A549 (cell line): ENCODE measurements at places on chromosomes 6 and 20. TPM values are rescaled to one million over a fixed set of nuclear protein-coding genes. Genes with fewer than 3 reads are reported as not detected.

DNA sequence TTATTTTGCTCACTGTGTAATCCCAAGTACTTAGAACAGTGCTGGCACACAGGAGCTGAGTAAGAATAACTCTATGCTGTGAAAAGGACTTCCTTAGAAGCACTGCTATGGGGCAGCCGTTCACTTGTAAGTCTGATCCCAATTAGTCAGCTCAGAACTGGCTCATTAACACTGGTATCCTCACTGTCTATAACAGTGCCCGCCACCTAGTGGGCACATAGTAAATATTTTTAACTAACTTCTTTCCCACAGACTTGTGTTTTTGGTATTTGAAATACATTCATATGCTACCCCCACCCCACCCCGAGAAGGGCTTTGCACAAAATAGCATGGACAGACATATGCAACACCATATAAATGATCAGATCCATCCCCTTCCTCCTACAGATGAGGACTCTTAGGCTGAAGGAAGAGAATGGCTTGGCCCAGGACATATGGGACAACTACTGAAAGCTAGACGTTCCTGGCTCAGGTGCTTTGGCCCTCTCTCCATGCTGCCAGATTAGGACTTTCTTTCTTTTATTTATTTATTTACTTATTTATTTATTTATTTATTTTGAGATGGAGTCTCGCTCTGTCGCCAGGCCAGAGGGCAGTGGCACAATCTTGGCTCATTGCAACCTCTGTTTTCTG, 47.1 kb downstream of the DST start:
- peak; percentile 5 for DNase-seq

- no peak for DNase-seq
Measured at GRCh38 chr6:156848533-156848932, 71.4 kb downstream of the ARID1B start.

- no peak for DNase-seq
Measured at GRCh38 chr6:15329197-15329671, 83.4 kb downstream of the JARID2 start.

DNA sequence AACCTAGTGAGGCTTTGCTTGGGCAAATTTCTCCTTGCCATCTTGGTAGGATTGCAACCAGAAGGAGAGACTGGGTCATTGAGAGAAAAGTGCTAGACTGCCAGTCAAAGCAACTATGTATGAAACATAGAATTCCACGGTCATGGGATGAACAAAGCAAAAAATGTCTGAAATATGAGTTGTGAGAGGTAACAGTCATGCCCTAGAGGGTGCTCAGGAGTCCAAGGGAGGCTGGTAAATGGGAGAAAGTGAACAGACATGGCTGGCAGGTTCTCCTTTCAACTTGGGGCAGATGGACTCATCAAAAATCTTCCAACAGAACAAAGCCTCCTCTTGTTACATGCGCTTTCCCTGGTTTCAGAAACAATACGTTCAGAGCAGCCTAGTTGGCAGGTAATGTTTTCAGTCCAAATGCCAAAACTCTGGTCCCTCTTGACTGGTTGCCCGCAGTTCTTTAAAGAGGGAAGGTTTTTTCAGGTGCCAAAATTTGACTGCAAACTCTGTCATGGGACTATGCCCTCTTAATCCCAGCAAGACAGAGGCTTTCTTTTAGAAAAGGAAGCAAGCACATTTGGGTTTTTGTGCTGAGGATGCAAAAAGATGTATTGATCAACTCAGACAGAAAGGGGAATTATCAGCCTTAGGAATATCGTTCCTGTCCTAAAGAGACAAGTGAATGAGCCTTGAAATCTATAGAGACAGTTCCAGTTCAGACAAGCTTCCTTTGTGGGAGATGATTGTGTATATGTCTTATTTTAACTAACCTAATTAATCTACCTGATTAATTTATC, 68.5 kb upstream of the SASH1 start:
- no peak for DNase-seq

Gene ME1
- polyA plus RNA-seq, result 55.0 to 60.6 TPM (median 60.2 TPM) in 3 replicates
